ENCODE measurements at places on chromosomes 7 and 10. TPM values are rescaled to one million over a fixed set of nuclear protein-coding genes. Genes with fewer than 3 reads are reported as not detected.

DNA sequence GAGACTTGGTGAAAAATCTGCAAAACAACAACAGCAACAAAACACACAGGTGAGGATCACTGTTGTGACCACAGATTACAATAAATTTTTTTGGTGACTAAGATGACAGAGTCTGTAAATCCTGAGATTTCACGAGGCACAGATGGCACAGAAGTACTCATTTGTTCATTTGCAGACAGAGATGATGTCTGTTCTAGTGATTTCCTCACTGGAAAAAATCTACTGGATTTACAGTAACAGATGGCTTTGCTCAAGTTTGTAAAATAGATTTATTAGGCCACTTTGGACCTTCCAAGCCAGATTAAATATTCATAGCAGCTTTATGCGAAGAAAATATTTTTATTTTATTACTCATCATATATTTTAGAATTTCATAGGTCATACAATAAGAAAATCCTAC, 113.5 kb upstream of the IL6 start:
- no peak for DNase-seq

DNA sequence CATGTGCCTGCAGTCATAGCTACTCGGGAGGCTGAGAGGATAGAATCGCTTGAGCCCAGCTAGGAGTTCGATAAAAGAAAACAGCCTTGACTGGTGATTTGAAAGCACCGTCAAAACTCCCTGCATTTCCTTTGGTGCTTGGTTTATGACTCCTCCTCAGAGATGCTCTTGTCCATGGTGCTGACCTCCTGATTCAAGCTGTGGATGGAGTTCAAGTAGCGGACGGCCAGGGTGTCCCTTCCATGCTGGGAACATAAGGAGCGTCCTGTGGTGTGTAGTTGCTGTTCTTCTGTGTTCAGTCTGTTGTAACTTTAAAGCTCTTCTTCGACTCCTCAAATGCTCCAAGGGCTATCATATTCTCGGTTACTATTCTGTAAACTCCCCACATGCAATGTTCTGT, 382.5 kb upstream of the KIAA1217 start:
- DNase-seq: no peak

DNA sequence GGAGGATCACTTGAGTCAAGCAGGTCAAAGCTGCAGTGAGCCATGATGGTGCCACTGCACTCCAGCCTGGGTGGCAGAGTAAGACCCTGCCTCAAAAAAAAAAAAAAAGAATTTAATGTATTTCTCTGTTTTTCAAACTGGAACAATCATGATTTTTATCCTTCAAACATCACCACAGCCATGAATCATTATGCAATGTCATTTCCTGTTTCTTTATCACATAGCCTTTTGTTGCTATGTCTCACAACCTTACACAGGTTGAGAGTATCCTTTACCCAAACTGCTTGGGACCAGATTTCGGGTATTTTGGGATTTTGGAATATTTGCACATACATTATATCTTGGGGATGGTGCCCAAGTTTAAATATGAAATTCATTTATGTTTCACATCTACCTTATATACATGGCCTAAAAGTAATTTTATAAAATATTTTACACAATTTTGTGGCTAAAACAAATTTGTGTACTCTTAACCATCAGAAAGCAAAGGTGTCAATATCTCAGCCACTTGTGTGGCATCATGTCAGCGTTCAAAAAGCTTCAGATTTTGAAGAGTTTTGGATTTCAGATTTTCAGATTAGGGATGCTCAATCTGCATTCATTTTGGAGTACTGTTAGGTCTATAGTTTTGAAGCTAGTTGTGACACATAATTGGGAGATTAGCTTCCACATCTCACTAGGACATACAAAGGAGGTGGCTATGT, 8.2 kb downstream of the NT5C3A start:
- peak; percentile 28 for DNase-seq

GRCh38 chr7:116500078-116500853, 728 bp downstream of the CAV2 start:
- peak; percentile 75 for DNase-seq

DNA sequence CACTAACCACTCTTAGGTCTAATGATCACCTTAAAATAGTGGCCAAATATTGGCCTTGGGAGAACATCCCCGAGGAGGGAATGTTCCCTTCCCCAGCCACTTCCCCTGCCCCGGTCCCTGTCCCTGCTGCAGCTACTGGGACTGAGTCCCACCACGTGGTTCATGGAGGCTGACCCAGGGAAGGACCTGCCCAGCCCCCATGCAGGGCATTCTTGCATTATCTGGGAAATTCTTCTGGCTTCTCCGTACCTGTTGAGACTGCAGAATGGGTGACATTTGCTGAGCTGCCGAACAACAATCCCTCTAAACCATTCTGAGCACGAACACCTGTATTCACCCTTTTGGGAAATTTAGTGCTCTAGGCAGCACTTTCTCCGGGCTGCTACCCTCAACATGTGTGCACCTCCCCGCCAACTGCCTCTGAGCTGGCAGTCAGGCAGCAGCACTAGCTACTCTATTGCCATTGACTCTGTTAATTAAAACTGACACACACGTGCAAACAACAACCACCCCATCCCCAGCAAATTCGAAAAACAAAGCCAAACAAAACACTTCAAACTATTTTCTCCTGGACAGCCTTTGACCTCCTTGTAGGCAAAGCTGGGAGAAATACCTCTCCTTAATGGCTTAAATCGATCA, 567.4 kb upstream of the MKI67 start:
- no peak for DNase-seq

DNA sequence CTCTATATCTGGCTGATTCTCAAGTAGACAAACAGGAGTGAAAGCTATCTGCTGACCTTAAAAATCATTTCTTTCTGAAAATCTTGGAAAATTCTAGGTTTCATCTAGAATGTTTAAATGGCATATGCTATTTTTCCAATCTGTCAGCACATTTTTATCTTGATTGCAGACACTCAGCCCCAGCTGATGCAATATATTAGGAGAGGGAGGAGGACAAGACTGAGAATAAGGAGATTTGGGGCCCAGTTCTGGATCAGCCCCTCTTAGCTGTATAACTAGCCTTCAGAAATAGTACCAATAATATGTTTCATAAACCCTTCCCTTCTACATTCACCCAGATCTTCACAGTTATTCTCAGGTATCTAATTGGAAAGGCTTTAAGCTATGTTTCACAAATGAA, 131.2 kb downstream of the HDAC9 start:
- no peak for DNase-seq

GRCh38 chr10:6052247-6053221, 9.6 kb downstream of the IL2RA start:
- no peak for DNase-seq

- no peak for DNase-seq
Observed at GRCh38 chr7:139767561-139767982, 10.2 kb downstream of the HIPK2 start.

- no peak for DNase-seq
Observed at GRCh38 chr10:133277993-133278576, 1.4 kb upstream of the ADAM8 start.

DNA sequence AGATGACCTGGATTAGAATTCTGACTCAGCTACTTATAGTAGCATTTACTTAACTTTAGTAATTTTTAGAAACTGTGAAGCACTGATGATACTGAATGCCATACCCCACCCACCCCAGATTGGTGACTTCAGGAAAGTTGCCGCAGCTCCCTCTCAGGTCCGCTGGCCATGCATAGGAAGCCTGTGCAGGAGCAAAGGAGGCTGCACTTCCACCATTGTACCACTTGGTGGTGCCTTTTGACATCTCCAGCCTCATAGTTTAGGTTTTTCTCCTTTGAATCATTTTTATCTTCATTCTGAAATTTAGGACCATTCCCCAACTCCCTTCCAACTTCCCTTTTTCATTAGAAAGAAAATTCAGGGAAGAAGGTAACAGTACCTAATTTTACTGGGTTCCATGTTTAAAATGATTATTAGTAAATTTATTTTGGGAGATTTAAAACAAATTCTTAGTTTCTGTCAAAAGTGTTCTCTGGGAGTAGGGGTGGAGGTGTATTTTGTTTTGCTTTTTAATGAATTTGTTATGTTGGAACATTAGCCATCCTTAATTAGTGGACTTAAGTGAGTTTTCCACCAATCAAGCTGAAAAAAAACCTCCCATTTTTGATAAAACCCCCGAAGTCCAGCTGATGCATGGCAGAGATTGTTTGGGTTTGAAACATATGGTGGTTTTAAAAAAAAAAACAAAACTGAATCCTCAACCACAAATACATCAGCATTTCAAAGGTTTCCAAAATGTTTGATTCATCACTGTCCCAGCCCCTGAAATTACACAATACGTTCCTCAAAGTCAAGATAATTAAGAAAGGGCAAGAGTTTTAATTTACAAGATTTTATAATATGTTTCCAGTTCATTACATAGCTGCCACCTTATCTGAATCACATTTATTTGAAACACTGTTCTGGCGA, 109.6 kb downstream of the WNT2 start:
- DNase-seq: peak; percentile 78

DNA sequence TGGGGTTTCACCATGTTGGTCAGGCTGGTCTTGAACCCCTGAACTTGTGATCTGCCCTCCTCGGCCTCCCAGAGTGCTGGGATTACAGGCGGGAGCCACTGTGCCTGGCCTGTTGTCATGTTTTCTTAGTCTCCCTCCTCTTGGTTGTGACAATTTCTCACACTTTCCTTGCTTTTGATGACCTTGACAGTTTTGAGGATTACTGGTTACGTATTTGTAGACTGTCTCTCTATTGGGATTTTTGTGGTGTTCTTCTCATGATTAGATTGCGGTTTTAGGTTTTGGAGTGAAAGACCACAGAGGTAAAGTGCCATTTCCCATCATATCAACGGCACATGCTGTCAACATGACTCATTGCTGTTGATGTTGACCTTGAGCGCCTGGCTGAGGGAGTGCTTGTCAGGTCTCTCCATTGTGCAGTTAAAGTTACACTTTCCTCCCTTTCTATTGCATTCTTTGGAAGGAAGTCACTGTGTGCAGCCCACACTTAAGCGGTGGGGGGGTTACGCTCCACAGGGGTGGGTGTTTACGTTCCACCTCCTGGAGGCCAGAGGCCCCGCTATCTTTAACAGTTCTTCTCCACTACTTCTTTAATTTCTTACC, 10.8 kb downstream of the NEURL1 start:
- DNase-seq: peak; percentile 97

DNA sequence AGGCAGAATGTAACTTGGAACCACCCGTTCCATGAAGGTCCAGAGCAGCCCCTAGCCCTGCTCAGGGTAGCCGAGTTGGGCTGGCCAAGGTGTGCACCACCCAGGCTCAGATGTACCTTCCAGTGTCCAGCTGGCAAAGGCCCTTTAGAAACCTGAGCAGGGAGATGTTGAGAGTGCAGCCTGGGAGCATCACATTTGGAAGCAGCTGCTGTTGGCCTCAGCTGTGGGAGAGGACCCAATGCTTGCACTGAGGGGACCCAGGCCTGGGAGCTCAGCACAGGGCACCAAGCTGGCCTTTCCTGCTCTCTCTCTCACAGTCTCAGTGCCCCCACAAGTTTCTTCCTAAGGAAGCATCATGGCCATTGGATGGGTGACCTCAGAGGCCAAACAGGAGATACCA, 33.5 kb downstream of the ANXA8 start:
- DNase-seq: no peak

GRCh38 chr10:1152386-1153250, 96.4 kb downstream of the WDR37 start:
- DNase-seq: no peak

DNA sequence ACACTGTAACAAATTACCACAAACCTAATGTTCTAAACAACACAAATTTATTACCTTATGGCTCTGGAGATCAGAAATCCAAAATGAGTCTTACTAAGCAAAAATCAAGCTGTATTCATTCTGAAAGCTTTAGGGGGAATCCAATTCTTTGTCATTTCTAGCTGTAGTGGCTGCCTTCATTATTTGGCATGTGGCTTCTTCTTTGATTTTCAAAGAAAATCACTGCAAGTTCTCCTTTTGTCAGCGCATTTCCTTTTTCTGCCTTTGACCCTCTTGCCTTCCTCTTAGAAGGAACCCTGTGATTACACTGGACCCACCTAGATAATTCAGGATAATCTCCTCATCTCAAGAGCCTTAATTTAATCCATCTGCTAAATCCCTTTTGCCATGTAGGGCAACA, 36.9 kb downstream of the ZPBP start:
- DNase-seq: no peak

- no peak for DNase-seq
Observed at GRCh38 chr7:96591900-96592676, 117.6 kb downstream of the SEM1 start.

- no peak for DNase-seq
Observed at GRCh38 chr7:151706277-151707104, 170.4 kb downstream of the PRKAG2 start.

- DNase-seq: peak; percentile 48
Observed at GRCh38 chr10:11595395-11595692, 16.1 kb downstream of the USP6NL start.

Gene HPSE2
- total RNA-seq: not detected

Gene HSPA12A
- 11.1 TPM for total RNA-seq

Gene ACSM6
- not detected for total RNA-seq

Gene CC2D2B
- total RNA-seq: 0.60 TPM

Gene CYP26C1
- not detected for total RNA-seq

Gene ANKRD2
- total RNA-seq: 0.36 TPM

Gene FAM241B
- total RNA-seq: 4.4 TPM

Gene OR6B1
- not detected for total RNA-seq

Gene RAMP3
- not detected for total RNA-seq

Gene OR13A1
- not detected for total RNA-seq

Measured in astrocyte (in vitro differentiated cells and primary cell).